T-cell (primary cell): ENCODE measurements at places on chromosomes 11 and 22.

DNA sequence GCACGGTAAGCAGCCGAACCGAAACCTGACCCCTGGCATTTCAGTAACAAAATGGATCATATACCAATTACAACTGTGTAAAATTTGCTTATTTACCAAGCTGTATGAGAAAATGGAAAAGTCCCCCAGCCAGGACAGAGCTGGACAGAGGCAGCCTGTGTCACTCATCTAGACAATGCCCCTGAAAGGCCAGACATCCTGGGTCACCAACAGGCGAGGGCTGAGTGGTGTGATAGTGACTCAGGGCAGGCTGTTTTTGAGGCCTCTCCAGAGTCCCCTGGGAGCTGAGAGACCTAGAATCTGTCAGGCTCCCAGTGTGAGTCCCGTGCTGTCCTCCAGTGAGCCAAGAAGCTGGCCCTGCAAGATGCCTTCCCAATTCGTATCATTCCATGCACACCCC, 680.4 kb downstream of the TBC1D22A start:
- no peak for DNase-seq

DNA sequence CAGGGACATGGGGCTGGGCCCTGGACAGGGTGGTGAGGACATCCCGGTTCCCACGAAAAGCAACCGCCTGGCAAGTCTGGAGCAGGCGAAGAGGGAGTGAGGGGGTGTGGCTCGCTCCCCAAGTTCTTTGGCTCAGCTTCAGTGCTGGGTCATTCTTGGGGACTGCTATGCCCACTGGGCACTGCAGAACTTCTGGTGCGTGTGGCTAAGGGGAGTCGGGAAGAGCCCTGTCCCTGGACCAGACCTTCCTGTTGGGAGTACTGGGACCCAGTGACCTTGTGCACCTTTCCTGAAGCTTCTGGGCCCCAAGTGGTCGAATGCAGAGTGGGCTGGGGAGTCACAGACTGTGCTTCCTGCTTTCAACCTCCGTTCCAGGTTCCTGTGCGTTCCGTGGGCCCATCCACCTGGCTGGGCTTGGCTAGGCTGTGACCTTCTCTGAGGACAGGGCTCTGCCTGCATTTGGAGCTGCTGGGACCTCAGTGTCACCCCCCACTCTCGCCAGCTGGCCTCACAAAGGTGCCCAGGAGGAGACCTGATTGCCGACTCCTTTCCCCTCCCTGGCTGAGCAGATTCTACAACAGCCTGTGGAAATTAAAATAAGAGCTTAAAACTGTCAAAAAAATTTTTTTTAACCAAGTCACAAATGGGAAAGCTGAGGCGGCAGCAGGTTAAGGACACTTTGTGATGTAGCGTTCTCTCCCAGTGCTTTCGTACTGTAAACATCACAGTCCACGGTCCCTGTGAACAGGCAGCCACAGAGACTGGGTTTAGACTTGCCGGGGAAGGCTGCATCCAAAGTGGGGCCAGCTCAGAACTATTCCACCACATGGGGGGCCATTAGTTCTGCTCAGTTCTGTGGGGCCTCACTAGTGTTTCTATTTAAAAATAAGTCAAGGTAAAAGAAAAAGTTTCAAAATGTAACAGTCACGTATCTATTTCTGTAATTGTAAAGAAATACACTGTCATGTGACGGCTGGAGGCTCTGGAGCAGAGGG, 63.8 kb upstream of the WNT7B start:
- no peak for DNase-seq

DNA sequence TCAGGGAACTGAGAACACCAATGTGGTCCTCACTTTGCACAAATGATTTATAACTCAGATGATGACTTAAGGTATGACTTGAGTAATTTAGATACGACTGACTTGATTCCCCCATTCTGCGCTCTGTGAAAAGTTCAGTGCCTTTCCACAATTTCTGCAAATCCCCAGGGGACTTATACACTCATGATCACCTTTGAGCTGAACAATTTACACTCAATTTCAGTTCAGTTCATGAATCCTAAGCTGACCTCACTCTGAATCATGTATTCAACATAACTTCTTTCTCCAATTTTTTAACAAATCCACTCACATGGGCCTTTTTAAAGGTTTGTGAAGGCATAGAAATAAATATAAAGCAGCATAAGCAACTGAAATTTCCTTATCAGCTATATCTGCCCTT, 274.2 kb downstream of the FAM76B start:
- DNase-seq: no peak

GRCh38 chr11:75557666-75558494, 4.2 kb upstream of the SERPINH1 start:
- DNase-seq: no peak

GRCh38 chr22:50087646-50088045, 2.2 kb upstream of the MOV10L1 start:
- DNase-seq: no peak

GRCh38 chr11:44510372-44510771, 55.1 kb upstream of the CD82 start:
- DNase-seq: no peak

DNA sequence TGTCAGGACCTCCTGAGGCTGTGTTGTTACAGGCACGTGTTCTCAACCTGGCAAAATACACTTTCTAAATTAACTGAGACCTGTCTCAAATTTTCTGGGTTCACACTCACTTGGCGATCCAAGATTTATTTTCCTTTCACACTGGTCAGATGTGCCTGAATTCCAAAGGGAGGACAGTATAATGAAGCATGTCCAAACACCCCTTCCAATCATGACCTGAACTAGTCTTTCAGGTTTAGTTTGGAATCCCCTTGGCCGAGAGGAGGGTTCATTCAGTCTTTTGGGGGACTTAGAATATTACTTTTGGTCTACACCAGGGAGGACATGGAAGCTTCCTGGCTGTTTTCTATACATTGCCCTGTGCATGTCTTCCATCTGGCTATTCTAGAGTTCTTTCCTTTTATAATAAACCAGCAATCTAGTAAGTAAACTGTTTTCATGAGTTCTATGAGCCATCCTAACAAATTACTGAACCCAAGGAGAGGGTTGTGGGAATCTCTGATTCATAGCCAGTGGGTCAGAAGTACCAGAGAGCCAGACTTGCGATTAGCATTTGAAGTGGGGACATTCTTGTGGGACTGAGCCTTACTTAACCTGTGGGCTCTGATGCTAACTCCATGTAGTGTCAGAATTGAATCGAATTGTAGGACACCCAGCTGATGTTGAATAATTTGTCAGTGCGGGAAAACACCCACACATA, 14.8 kb upstream of the TMEM216 start:
- DNase-seq: no peak

GRCh38 chr11:93775289-93775688, 8.8 kb upstream of the MED17 start:
- DNase-seq: no peak

- no peak for DNase-seq
Observed at GRCh38 chr11:70016666-70017367, 61.3 kb upstream of the ANO1 start.

GRCh38 chr11:45993531-45994001, 71.1 kb downstream of the LARGE2 start:
- no peak for DNase-seq

- no peak for DNase-seq
Observed at GRCh38 chr22:32764330-32765131, 37.0 kb upstream of the TIMP3 start.

GRCh38 chr22:47943729-47944700, 1181.6 kb downstream of the TBC1D22A start:
- no peak for DNase-seq

- DNase-seq: no peak
Observed at GRCh38 chr11:106717222-106717621, 301.1 kb downstream of the GUCY1A2 start.

DNA sequence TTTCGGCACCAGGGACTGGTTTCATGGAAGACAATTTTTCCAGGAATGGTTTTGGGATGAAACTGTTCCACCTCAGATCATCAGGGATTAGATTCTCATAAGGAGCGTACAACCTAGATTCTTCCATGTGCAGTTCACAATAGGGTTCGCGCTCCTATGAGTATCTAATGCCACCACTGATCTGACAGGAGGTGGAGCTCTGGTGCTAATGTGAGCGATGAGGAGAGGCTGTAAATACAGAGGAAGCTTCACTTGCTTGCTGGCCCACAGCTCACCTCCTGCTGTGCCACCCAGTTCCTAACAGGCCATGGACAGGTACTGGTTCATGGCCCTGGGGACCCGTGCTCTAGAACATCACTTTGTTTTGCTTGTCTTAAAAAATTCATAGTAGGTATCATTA, 41.8 kb upstream of the AMPD3 start:
- DNase-seq: peak; percentile 35

DNA sequence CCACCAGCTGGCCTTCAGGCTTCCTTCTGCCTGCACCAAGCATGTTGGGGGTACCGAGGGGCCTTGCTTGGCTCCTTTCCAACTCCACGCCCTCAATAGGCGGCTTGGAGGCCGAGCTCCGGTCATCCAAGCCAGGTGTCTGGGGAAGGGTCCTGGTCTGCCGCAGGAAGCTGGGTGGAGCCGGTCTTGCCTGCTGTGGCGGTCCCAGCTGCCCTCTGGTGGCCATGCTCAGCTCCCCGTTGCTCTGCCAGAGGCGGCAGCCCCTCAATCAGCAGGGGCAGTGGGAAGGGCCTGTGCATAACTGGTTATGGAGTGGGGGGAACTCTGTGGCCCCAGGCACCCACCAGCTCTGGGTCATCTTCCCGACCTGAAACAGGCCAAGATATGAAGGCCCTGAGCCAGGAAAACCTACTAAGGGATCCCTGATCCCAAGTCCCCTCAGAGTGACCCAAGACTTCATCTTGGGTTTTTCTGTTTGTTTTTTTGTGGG, 3.2 kb downstream of the ARVCF start:
- DNase-seq: no peak

DNA sequence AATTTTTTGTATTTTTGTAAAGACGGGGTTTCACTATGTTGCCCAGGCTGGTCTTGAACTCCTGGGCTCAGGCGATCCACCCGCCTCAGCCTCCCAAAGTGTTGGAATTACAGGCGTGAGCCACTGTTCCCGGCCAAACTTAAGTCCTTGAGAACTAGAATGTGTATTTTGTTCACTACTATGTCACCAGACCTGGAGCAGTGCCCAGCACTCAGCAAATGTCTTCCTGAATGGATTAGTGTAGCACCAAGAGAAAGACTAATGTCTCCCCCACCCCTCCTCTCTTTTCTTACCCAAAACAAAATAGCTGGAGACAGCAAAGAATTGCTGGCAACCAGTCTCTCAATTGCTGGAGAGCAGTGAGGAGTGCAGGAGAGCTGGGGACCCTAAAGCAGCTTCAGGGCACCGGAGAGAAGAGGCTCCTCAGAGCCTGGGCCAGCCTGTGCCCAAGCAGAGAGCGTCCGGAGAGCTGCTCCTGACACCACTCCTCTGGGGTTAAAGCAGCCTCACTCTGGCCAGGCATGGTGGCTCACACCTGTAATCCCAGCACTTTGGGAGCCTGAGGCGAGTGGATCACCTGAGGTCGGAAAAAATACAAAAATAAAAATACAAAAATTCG, 14.9 kb downstream of the SLC25A18 start:
- no peak for DNase-seq

DNA sequence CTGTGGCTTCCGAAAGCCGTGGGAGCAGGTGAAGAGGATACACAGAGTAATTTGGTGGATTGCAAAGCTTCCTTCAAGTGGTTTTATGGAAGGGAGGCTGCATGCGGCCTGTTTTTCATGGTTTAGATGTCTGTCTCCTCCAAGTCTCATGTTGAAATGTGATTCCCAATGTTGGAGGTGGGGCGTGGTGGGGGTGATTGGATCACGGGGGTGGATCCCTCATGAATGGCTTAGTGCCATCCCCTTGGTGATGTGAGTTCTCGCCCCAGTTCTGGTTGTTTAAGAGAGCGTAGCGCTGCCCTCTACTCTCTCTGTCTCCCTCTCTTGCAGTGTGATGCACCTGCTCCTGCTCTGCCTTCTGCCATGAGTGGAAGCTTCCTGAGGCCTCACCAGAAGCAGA, 247.8 kb upstream of the B3GAT1 start:
- DNase-seq: no peak

GRCh38 chr22:42807185-42807584, 49.9 kb downstream of the ARFGAP3 start:
- no peak for DNase-seq

DNA sequence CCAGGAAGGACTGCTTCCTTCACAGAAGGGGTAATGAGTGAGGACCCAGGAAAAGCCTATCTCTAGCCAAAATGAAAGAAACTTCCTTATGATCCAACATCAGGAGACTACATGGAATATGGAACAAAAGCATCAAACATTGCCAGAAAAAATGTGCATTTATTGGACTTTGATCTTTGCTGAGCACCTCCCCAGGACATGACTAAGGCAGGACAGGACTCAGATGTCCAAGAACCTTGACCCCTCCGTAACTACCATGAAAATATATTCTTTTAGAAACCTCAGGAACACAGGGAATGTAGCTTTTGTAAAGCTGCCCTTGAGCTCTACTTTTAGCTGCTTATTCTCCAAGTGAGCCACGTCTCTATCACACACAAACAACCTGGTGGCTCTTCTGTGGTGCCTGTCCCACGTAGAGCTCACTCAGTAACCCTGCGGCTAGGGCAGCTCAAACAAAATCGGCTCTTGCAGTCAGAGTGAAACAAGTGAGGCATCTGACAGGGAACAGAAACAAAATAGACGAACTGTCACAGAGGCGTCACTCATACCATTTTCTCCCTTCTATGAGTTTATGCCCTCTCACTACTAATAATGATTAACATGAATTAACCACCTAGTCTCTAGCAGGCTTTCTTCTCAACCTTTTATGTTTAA, 471.5 kb upstream of the API5 start:
- no peak for DNase-seq

DNA sequence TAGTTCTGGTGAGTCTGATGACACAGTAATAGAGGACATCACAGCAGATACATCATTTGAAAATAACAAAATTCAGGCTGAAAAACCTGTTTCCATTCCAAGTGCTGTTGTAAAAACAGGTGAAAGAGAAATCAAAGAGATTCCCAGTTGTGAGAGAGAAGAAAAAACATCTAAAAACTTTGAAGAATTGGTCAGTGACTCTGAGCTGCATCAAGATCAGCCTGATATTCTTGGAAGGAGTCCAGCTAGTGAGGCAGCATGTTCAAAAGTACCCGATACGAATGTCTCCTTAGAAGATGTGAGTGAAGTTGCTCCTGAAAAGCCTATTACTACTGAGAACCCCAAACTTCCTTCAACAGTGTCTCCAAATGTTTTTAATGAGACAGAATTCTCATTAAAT, 38.7 kb downstream of the RTN3 start:
- DNase-seq: no peak

- DNase-seq: no peak
Observed at GRCh38 chr11:81070948-81071347, 1630.1 kb upstream of the TENM4 start.
